Stimulated activated CD8-positive, alpha-beta memory T cell treated with anti-CD3 and anti-CD28 coated beads, Interleukin-12 subunit alpha, Interleukin-12 subunit beta, amount 100 ng/mL, for 4 hours (primary cell): ENCODE measurements at places on chromosomes 7 and 10.

DNA sequence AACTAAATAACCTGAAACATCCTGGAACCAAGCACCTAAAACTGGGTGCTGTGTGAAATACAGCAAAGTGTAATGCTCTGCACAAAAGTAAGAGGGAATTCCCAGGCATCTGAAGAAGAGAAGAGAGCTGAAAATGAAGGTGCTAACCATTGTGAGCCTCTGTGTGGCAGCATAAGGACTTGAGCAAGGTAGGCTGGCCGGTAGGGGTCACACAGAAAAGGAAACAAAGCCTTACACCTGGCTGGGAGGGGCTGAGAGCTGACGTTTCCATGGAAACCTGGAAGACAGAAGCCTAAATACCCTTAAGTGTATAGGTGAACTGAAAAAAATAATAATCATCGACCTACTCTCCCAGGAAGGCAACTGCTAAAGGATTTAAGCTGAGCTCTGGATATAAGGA, 48.6 kb downstream of the CUL1 start:
- no peak for DNase-seq

GRCh38 chr7:113784316-113784715, 134.5 kb downstream of the PPP1R3A start:
- no peak for DNase-seq

DNA sequence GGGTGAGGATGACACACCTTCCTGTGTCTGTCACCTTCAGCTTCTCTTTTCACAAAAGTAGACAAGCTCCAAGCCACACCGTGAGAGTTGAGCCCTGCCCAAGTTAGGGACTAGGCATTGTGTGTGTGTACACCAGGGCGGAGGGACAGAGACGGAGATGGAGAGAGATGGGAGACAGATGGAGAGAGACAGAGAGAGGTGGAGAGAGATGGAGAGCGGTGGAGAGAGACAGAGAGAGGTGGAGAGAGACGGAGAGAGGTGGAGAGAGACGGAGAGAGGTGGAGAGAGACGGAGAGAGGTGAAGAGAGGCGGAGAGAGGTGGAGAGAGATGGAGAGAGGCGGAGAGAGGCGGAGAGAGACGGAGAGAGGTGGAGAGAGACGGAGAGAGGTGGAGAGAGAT, 207.0 kb downstream of the DNAJB6 start:
- no peak for DNase-seq

GRCh38 chr10:74289188-74289587, 138.2 kb downstream of the ADK start:
- DNase-seq, result no peak

- no peak for DNase-seq
Observed at GRCh38 chr7:14999331-14999730, 96.8 kb upstream of the DGKB start.

- DNase-seq, result no peak
Observed at GRCh38 chr10:126945351-126946030, 40.3 kb downstream of the DOCK1 start.
